ENCODE measurements at places on chromosomes 3 and 15.

GRCh38 chr3:7437231-7437630, 576.3 kb downstream of the GRM7 start:
- no peak for DNase-seq

- no peak for DNase-seq
Measured at GRCh38 chr3:13347390-13347950, 72.7 kb downstream of the NUP210 start.

GRCh38 chr3:64262574-64263114, 37.4 kb upstream of the PRICKLE2 start:
- no peak for DNase-seq

DNA sequence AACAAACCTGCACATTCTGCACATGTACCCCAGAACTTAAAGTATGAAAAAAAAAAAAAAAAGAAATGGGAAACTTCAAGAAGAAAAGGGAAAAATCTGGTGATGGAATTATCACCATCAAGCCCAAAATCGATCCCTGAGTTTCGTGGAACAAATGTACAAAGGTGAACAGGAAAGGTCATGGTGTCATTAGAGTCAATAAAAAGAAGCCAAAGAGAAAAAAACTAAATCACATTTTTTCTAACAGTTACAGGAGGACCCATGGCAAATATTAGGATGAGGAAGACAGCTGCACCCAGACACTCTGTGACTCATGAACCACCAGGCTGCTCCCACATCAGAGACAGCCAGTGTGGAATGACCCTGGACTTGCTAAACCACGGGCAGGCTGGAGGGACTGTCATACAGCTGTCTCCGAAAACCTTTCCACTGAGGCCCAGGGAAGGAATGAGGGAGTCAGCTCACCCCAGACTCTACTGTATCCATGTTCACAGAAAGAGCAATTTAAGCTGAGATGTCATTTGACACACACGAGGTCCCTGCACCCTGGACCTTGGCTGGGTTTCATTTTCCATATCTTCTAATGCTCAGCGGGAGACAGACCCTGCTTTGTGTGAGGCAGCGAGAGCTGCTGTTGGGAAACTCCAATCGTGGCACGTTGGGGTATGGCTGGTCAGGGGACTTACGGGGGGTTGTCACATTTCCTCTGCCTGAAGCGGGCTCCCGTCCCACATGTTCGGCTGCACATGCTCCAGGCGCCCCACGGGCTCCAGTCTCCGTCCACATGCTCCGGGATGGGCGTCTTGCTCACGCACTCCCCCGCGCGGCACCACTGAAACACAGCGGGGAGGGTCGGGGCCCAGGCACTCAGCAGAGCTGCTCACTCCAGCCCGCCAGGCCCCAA, 210.2 kb downstream of the ADAMTS17 start:
- no peak for DNase-seq

DNA sequence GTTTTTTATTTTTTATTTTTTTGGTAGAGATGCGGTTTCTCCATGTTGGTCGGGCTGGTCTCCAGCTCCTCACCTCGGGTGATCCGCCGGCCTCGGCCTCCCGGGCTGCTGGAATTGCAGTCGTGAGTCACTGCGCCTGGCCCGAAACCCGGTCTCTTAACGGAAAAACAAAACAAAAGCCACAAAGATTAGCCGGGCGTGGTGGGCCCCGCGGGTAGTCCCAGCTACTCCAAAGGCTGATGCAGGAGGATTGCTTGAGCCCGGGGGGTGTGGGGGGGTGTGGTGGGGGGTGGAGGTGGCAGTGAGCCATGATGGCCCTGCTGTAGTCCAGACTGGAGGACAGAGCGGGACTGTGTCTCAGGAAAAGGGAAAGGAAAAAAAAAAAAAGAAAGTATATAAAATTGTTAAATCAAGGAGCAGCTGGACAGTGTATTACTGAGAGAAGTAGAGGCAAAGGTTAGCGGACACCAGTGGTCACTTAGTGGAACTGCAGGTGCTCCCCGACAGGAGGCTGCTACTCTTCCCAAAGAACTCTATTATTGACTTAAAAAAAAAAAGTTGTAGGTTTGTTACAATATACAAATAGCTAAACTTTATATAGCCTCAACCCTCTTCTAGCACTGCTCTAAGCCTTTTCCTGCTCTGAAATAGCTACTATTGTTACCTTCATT, 30.3 kb upstream of the TUBGCP5 start:
- no peak for DNase-seq

DNA sequence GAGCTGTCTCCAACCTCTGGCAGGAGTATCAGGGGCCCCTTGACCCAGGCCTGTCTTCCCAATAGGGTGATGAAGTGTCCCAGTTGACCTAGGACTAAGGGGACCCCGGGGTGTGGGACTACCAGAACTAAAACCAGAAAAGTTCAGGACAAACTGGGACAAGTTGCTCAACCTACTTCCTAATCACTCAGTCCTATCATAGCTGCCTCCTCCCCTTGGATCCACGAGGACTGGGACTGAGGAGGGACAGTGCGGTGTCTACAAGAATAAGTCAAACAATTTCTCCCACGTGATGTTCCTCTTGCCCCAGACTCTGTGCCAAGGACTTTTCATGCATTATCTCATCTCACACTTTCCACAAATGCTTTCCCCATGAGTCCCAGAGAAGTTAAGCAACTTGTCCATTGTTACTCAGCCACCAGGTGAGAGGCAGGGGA, 49.4 kb upstream of the SLCO2A1 start:
- DNase-seq, result no peak

GRCh38 chr3:105448338-105448982, 81.8 kb downstream of the ALCAM start:
- no peak for DNase-seq

GRCh38 chr3:123026565-123027291, 835 bp downstream of the SEMA5B start:
- no peak for DNase-seq

GRCh38 chr3:188060840-188061544, 93.0 kb upstream of the LPP start:
- peak; percentile 22 for DNase-seq

GRCh38 chr3:75192146-75192616, 471.9 kb upstream of the FRG2C start:
- DNase-seq, result peak; percentile 38

DNA sequence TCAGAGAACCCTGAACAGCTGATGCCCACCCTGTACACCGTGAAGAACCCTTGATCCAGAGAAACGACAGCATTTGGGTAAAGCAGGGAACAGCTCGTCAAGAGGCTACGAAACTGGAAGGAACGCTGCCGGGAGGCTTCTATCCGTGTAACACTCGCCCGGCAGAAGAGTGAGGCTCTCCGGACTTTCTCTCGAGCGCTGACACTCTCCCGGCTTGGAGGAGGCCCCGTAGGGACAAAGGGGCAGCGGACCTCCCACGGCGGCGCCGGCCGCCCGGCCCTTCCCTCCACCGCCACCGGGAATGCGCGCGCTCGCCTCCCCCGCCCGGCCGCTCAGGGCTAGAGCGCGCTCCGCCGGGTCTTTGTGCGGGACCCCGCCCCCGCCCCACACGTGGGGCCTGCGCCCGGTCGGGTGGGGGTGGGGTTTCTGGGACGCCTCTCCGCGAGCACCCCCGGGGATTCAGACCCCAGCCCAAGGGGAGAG, 1.7 kb downstream of the HYAL2 start:
- peak; percentile 48 for DNase-seq

GRCh38 chr3:78046566-78046965, 1006.7 kb downstream of the ROBO2 start:
- DNase-seq, result no peak

GRCh38 chr3:70933105-70933810, 620.8 kb upstream of the MDFIC2 start:
- DNase-seq, result no peak

DNA sequence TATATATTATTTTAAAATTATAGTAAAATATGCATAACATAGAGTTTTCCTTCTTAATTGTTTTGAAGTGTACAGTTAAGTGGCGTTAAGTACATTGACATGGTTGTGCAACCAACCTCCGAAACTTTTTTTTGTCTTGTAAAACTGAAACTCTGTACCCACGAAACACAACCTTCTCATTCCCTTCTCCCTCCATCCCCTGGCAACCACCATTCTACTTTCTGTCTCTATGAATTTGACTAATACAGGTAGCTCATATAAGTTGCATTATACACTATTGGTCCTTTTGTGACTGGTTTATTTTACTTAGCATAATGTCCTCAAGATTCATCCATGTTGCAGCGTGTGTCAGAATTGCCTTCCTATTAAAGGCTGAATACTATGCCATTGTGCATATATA, 179.4 kb downstream of the SATB1 start:
- DNase-seq, result no peak

GRCh38 chr3:154616298-154616697, 186.3 kb upstream of the GPR149 start:
- DNase-seq, result no peak

DNA sequence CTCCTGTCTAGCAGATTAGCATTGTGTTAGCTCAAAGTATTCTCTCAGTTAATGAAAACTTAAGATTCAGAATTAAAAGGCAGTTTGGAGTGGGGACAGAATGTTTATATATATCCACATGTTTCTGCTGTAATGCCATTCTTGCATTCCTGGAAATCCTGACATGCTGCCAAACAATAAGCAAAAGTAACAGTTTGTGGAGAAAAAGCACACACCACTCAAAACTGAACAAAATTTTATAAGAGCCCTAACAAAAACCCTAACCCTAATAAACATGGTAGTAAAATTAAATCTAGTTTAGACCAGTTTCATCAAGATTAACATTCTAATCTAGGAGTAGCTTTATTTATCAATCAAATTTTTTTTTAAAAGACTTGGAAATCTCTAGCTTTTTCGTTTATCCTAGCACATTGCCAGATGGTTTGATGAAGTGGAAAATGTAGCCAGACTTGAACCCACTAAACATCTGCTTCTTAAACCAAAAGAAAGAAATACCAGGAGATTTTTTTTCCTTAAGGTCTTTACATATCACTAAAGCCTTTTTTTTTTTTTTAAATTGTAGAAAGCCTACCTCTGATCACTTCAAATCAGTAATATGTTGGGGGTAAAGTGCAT, 3.7 kb downstream of the TCAIM start:
- DNase-seq, result no peak

GRCh38 chr15:68830141-68830785, 9.6 kb upstream of the ANP32A start:
- no peak for DNase-seq

GRCh38 chr3:184806567-184807271, 5.2 kb upstream of the VPS8 start:
- DNase-seq, result no peak

- no peak for DNase-seq
Measured at GRCh38 chr15:93932164-93932776, 299.1 kb upstream of the MCTP2 start.

DNA sequence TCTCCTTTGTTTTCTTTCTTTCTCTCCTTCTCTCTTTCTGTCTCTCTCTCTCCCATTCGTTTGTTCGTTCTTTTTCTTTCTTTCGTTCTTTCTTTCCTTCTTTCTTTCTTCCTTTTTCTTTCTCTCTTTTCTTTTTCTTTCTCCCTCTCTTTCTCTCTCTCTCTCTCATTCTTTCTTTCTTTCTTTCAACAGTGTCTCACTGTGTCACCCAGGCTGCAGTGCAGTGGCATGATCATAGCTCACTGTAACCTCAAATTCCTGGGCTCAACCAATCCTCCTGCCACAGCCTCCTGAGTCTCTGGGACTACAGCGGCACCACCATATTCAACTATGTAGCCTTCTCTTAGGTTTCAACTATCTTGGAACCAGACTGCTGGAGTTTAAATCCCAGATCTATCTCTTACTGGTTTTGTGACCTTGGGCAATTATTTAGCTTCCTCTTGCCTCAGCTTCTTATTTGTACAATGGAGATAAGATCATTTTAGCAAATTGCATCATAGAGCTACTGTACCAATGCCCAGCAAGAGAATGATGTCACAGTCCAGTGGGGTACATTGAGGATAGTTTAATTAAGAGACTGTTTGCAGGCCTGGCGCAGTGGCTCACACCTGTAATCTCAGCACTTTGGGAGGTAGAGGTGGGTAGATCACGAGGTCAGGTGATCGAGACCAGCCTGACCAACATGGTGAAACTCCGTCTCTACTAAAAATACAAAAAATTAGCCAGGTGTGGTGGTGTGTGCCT, 27.3 kb upstream of the PARL start:
- no peak for DNase-seq

- DNase-seq, result peak; percentile 70
Measured at GRCh38 chr15:60408463-60408981, 10.7 kb upstream of the ANXA2 start.

- DNase-seq, result no peak
Measured at GRCh38 chr3:156720826-156721225, 46.4 kb downstream of the TIPARP start.

DNA sequence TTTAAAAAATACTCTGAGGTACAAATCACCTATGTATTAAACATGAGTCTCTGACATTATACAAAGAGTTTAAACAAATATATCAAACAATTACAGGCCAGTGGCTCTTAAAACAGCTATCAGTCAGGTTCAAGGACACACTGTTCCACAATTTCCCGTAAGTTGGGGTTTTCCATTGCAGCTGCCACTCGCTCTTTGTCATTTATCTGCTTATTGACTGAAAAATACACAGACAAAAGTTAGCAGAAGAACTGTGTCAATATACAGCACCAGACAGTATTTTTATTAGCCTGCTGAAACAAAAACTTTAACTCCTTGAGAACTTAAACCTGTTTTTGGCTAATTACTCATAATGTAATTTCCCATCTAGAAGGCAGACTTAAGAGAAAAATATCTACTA, 20.8 kb downstream of the CIAO2A start:
- no peak for DNase-seq

GRCh38 chr3:142890592-142890991, 1.7 kb upstream of the PCOLCE2 start:
- DNase-seq, result no peak

- DNase-seq, result no peak
Measured at GRCh38 chr3:160691151-160691550, 14.2 kb downstream of the ARL14 start.

- no peak for DNase-seq
Measured at GRCh38 chr15:83320404-83320803, 35.9 kb upstream of the BNC1 start.

DNA sequence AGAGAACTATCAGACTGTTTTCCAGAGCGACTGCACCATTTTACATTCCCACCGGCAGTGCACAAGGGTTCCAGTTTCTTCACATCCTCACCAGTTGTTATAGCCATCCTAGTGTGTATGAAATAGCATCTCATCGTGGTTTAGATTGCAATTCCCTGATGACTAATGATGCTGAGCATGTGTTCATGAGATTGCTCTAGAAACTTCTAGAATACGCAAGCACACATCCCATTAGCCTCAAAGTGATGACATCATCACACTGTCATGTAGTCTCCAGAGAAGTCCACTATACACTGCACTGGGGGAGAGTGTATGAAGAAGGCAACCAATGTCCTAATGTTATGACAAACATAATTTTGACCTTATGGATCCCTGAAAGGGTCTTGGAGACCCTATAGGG, 30.1 kb downstream of the FBLN2 start:
- no peak for DNase-seq

GRCh38 chr3:21436835-21437234, 314.2 kb downstream of the ZNF385D start:
- DNase-seq, result no peak

GRCh38 chr15:56064152-56064551, 70.7 kb upstream of the NEDD4 start:
- no peak for DNase-seq

GRCh38 chr15:78434134-78434533, 3.9 kb upstream of the IREB2 start:
- DNase-seq, result no peak
